Natural killer cell (primary cell): ENCODE measurements at places on chromosomes 7 and 10.

DNA sequence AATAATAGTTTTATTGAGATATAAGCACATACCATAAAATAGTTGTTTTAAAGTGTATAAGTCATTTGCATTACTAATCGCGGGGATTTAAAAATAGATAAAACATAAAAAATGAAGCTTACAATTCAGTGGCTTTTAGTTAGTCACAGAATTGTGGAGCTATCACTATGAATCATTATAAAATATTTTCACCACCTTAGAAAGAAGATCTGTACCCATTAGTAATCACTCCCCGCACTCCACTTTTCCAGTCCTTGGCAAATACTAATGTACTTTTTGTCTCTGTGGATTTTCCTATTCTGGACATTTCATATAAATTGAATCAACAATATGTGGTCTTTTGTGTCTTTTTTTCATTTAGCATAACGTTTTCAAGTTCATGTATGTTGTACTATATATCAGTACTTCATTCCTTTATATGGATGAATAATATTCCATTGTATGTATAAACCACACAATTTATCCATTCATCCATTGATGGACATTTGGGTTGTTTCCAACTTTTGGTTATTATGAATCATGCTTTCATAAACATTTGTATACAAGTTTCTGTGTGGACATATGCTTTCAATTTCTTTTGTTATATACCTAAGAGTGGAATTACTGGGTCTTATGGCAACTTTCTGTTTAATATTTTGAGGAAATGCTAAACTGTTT, 162.5 kb downstream of the MAGI2 start:
- no peak for DNase-seq

- no peak for DNase-seq
Observed at GRCh38 chr7:50983850-50984249, 201.2 kb upstream of the GRB10 start.

- DNase-seq = peak; percentile 88
Observed at GRCh38 chr10:110556969-110557601, 10.4 kb upstream of the SMC3 start.

DNA sequence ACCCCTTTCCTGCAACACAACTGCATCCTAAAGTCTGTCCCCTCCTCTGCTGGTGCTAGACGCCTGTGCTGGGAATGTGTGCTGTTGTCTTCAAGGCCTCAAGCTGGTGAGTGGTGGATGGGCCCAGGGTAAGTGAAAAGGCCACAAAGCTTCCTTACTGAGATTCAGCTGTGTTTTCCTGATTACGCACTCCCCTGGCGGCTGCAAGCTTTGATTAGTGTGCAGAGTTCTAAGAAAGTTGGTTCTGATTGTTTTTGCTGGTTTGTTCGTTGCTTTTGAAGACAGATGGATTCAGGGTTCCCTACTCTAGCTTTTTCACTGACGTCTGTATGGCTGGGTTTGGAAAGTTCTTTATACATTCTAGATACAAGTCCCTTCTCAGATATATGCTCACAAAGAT, 11.9 kb upstream of the FOXL3 start:
- DNase-seq = no peak

DNA sequence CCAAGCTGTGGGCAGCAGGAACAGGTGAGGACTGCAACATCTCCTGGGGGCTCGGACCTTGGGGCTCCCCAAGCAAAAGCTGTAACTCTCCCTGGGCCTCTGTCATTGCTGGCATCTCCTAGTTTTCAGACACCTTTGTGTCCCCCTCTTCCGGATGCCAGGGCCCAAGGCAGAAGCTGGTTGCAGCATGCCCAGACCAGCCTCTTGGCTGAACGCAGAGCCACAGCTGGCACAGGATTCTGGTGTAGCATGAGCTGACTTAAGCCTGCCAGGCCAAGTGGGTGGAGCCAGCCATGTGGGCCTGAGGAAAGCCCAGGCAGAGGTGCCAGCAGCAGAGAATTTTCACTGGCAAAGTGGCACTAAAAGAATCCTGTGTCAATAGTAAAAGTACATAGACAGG, 43.5 kb downstream of the ZWINT start:
- no peak for DNase-seq

- no peak for DNase-seq
Observed at GRCh38 chr10:125206623-125207022, 46.3 kb upstream of the CTBP2 start.

DNA sequence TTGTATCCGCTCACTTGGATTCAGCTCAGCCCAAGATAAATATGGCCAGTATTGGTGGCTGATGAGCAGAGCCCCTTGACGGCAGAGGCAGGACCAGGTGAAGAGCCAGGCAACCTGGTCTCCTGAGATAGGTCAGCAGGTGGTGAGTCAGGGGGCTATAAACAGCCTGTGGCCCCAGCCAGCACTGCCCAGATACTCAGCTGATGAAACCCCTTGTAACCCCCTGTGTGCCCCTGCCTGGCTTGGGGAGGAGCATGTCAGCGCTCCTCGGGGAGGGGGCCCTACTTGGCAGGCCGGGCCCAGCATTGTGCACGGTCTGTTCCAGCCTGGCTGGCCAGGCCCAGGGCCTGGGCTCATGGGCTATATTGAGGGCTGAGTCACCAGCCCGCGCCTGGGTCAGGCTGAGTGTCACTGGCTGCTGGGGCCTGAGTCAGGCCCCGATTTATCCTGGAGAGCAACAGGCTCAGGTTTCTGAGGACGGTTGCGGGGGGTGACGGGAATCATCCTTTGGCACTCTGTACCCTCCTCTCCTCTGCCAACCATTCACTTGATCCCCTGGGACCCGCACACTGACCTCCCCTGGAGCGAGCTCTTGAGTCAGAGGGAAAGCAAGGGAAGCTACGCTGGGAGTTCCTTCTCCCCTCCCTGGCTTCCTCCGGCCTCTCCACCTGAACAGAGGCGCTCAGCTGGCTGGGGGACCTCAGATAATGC, 2.8 kb upstream of the FLNC start:
- no peak for DNase-seq

- DNase-seq = no peak
Observed at GRCh38 chr7:55532150-55532917, 40.0 kb downstream of the VOPP1 start.

- no peak for DNase-seq
Observed at GRCh38 chr7:44288381-44288685, 37.1 kb downstream of the CAMK2B start.

GRCh38 chr10:24494777-24495176, 228.9 kb downstream of the ARHGAP21 start:
- DNase-seq = no peak

- DNase-seq = no peak
Observed at GRCh38 chr10:85979598-85979997, 387.0 kb downstream of the GRID1 start.

DNA sequence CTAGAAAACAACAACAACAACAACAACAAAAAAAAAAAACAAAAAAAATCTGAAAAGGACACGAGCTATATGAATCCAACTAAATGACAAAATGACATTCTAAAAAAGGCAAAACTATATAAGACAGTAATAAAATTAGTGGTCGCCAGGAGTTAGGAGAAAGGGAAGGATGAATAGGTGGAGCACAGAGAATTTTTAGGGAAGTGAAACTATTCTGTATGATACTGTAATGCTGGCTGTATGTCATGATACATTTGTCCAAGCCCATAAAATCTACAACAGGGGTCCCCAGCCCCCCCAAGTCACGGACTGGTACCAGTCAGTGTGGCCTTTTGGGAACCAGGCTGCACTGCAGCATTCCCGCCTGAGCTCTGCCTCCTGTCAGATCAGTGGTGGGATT, 2.8 kb upstream of the PUS7 start:
- no peak for DNase-seq
